M059J (cell line): ENCODE measurements at places on chromosomes 12 and 14.

DNA sequence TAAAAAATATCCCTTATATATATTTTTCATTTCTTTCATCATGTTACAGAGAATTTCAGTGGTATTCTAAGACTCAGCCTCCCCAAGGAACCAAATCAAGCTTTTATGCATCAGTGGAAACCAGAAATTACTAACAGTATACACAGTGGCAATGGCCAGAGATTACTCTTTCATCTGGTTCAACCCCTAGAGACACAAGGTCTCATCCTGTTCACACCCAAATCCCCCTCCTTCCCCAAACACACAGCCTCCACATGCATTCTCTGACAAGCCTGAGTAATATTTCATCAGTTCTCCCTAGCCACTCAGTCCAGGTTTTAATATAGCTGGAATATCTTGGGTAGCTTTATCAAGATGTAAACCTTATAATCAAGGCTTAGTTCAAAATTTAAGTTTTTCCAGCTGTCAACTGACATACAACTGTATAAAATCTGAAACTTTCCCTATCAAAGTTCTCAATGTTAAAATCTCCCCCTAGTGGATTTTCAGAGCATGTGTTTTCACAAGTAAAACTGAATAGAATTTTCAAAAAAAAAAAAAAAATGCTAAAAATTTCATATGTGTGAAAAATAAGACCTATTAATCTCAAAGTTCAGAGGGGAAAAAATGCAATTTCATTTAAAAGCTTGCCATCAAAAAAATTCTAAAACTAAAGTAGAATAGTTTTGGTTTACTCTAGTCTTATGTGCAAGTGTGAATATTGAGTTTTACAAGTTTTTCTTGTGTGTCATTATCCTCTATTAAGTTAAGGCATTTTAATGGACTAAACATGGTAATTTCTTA, 10.5 kb upstream of the SSTR1 start:
- no peak for DNase-seq

DNA sequence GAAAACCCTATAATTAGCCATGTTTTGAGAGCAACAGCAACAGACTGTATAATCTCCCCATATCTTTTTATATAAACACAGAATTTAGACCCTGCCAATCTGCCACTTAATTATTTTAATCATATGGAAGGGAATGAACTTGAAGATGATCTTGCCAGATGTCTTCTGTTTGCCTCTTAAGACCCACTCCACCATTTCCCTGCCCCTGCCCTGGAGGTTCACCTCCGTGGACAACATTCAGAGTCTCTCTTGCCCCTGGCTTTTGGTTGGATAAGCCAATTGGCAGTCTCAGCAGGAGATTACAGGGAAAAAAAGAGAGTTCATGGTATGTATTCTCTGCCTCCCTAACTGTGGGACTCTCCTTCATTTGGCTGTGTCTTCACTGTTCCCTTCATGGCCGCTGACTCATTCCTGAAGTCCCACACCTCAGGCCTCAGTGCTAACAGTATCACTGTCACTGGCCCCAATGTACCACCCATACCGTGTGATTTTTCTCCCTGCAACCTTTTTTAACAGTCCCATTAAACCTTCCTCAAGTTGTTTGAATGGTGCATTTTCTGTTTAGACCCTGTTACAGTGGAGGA, 184.8 kb downstream of the PIK3C2G start:
- no peak for DNase-seq

DNA sequence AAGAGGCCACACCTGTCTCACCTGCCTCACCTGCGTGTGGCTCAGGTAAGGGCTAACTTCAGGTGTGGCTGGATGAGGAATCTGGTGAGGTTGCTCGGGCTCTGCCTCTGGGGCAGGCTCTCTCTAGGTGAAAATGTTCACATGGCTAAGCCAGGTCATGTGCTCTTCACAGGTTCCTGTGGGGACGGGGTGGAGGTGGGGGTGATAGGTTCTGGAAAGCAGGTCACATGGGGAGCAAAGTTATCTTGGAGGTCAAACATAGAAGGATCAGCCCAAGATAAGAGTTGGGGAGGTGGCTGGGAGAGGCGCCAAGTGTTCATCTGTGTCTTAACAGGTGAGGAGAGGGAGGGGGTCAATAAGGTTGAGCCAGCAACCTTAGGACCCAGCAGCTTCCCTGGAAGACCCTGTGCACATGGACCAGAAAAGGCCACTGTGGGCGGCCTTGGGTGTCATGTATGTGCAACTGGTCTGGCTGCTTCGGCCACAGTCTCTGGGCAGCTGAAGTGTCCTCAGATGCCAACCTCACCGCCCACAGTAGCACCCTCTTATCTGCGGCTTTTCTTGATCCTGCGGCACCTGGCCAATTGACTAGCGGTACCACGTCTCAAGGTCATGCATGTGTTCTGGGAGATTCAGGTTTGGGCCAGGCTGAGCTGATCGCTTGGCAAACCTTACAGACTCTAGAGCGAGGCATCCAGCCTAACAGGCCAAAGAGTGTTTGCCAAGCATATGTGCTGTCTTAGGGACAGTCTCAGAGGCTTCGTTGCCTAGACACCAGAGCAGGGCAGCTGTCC, 60.5 kb downstream of the CACNA1C start:
- no peak for DNase-seq

- peak; percentile 31 for DNase-seq
These were observed 235.8 kb upstream of the TMTC1 start for GRCh38 chr12:30019366-30020140.

DNA sequence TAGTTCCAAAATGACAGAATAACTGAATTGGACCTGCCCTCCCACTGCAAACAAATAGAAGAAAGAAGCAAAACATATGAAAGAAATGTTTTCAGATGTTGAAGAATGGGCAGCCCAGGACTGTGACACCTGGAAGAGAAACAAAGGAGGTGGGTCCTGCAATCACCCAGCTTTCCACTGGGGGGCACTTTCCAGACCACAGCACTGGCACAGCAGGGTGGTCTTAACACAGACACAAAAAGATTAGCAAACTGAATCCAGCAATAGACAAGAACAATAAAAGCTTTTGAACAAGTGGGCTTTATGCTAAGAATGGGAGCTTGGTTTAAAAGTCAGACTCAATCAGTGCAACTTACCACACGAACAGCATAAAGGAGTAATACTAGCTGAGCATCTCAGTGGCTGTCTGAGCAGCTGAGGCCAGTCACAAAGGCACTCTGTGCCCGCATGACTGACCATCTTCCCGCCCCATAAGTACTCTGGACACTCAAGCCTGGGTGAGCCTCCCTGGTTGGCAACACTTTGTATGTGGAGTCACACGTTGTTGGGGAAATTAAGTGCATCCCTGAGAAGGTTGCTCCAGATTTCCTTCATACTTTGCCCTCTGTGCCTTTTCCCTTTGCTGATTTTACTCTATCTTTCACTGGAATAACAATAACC, 27.7 kb downstream of the JKAMP start:
- DNase-seq, result no peak

GRCh38 chr14:50762001-50762930, 68.7 kb downstream of the NIN start:
- peak; percentile 91 for DNase-seq

DNA sequence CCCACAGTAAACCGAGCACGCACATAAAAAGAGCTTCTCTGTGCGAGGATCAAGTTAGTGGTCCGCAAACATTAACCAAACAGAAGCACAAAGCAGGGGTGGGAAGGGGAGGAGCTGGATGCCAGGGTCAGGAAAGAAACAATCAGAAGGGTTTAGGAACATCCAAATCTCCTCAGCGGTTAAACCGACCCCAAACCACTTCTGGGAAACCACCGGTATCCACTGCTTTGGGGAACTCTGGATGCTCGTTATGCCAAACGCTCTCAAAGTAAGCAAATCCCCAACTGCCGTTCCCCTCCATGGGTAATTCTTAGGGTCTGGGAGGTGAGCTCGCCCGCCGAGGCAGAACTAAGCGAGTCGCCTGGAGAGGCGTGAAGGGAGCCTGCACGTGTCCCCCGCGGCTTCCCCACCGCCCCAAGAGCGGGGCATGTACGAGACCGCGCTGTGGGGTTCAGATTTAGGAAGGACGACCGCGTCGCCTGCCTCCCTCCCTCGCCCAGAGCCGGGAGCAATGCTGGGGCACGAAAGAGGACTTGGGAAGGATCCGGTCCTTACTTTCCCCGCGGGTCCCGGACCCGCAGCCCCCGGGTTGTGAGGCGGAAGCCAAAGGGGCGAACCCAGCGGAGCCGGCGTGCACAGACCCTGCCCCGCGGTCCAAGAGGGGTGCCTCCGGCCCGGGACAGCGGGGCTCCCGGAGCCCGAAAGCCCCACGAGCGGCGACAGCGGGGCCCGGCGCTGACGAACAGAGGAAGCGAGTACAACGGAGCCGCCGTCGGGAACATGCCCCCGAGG, 711 bp downstream of the SBNO1 start:
- peak; percentile 30 for DNase-seq

DNA sequence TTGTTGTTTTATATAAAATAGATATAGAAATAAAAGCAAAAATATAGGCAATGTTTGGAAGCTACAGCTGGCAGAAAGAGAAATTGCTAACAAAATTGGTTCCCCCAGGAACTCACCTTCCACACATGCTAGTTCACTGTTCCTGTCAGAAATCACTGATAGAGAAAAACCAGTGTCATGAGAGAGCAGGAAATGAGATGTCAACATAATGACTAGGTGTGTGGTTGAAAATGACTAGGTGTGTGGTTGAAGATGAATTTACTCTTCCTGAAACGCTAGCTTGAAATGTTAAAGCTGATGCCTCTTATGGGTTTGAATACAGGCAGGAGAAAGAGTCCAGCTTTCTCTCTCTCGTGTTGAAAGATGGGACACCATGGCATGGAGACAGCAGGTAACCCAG, 216.3 kb downstream of the C12orf42 start:
- no peak for DNase-seq

- DNase-seq, result no peak
These were observed 1146.8 kb downstream of the FSCB start for GRCh38 chr14:43360239-43360638.

DNA sequence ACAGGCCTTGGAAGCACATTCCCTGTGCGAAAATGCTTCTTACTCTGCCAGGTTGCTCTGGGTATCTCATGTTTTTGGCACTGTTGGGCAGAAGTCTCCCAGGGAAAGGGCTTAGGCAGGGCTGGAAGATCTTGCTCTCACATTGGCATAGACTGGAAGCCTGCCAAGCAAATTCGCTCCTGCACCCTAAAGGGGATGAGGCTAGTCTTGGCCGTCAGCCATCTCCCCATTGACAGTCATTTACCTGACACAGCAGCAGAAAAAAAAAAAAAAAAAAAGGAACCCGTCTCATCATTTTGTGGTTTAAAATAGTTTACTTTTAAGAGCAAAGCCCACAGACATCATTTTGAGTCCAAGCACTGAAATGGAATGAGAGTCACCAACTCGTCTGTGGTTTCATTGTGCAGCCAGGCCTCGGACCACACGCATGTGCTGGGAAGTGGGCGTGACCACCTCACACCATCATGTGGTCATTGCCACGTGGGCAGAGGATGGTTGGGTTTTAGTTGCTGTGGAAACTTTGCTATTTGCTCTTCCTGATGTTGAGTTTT, 84.8 kb downstream of the NRXN3 start:
- DNase-seq, result peak; percentile 90

GRCh38 chr14:91862417-91862816, 4.9 kb downstream of the TC2N start:
- no peak for DNase-seq

- no peak for DNase-seq
These were observed 27.7 kb downstream of the DIO3 start for GRCh38 chr14:101588990-101589389.

- DNase-seq, result no peak
These were observed 18.5 kb downstream of the COL2A1 start for GRCh38 chr12:47985596-47986290.

DNA sequence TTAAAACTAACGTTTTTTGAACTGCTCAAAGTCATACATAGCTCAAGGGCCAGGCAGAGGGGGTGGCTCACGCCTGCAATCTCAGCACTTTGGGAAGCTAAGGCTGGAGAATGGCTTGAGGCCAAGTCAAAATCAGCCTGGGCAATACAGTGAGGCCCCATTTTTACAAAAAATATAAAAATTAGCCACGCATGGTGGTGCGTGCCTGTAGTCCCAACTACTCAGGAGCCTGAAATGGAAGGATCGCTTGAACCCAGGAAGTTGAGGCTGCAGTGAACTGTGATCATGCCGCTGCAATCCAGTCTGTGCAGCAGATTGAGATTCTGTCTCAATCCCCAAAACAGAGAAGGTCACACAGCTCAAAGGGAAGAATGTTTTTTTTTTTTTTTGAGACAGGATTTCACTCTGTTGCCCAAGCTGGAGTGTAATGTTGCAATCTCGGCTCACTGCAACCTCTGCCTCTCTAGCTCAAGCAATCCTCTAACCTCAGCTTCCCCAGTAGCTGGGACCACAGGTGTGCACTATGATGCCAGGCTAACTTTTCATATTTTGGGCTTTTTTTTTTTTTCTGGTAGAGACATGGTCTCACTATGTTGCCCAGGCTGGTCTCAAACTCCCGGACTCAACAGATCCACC, 2.9 kb downstream of the RBM23 start:
- DNase-seq, result no peak
